ENCODE measurements at places on chromosomes 1 and 21.
A peak's percentile ranks its signal among the peaks of the same experiment; 100 is the strongest.

GRCh38 chr1:36199934-36200741, 24.1 kb upstream of the THRAP3 start:
- peak; percentile 20 for DNase-seq

- DNase-seq = no peak
Measured at GRCh38 chr1:61169634-61170033, 87.3 kb downstream of the NFIA start.

- peak; percentile 49 for DNase-seq
Measured at GRCh38 chr1:218886101-218886871, 287.4 kb upstream of the LYPLAL1 start.

DNA sequence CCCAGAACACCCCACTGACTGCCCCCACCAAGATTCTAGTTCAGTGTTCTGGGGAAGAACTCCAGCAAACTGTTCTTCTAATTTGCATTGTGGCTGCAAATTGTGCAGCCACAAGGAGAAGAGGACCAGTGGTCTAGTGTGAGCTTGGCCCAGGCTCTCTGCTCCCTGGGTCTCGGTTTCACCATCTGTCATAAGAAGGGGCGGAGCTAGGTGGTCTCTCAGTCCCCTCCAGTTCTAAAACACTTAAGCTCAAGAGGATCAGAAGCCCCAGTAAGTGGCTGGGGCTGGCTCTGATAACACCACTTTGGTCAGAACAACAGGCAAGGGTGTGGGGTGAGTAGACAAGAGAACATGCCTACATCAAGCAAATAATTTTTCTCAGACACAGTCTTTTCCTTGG, 99.9 kb downstream of the BEND5 start:
- DNase-seq = no peak

DNA sequence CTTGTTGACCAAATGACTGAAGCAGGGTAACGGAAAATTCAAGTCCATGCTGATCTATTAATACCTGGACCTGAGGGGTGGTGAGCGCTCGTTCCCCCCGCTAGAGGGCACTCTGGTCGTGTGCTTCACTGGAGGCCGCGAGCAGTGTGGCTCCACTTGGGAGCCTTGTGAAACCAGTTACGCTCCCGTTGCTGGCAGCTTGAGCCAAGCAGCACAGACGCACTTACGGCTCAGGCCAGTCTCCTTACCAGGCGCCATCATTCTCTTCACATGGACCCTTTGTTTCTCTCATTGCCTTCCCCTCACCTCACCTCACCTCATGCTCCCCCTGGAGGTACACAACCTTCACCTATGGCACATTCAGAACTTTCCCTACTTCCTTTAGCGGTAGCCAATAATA, 49.7 kb upstream of the TSPAN2 start:
- peak; percentile 77 for DNase-seq

- DNase-seq = no peak
Measured at GRCh38 chr1:169321539-169321938, 46.1 kb downstream of the NME7 start.

GRCh38 chr1:84611796-84612195, 37.6 kb upstream of the CTBS start:
- no peak for DNase-seq

DNA sequence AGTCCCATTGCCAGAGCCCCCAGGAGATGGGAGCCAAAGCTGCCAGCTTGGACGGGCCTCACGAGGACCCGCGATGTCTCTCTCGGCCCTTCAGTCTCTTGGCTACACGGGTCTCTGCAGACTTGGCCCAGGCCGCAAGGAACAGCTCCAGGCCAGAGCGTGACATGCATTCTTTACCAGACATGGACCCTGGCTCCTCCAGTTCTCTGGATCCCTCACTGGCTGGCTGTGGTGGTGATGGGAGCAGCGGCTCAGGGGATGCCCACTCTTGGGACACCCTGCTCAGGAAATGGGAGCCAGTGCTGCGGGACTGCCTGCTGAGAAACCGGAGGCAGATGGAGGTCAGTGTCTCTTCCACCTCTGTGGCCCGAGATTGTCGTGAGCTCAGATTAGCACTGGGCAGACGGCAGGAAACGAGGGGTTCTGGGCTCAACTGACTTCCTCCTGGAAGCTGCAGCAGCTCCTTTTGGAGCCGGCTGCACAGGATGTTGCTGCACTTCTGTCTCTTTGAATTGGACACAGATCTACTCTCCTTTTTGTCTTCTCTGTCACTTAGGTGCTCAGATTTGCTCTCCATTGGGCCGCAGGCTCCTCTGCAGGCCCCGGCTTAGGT, 68.0 kb downstream of the DISC1 start:
- no peak for DNase-seq

GRCh38 chr1:207672522-207673130, 27.7 kb downstream of the CR1L start:
- peak; percentile 64 for DNase-seq

GRCh38 chr1:100627054-100627716, 89.2 kb downstream of the GPR88 start:
- no peak for DNase-seq

GRCh38 chr1:192958871-192959270, 100.3 kb downstream of the UCHL5 start:
- no peak for DNase-seq

- no peak for DNase-seq
Measured at GRCh38 chr1:233168384-233168783, 127.1 kb downstream of the PCNX2 start.

DNA sequence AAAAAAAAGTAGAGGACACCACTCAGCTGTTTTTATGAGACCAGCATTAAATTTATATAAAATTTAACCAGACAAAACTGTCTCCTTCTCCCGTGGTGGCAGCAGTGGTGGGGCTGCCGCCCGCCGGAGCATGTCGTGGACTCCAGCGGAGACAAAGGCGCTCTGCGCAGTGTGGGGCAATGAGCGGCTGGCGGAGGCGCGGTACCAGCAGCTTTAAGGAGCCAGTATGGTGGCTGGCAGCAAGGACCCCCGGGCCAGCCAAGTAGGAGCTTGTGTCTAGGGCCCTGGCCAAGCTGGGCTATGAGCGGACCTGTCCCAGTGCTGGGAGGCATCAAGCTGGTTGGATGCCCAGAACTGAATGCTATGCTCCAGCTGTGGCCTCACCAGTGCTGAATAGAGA, 2102.9 kb downstream of the NCAM2 start:
- DNase-seq = no peak

GRCh38 chr1:101338714-101339430, 102.1 kb downstream of the S1PR1 start:
- no peak for DNase-seq

GRCh38 chr1:19305880-19306279, 6.1 kb downstream of the AKR7A2 start:
- no peak for DNase-seq

- no peak for DNase-seq
Measured at GRCh38 chr1:236052232-236052993, 12.5 kb downstream of the NID1 start.

DNA sequence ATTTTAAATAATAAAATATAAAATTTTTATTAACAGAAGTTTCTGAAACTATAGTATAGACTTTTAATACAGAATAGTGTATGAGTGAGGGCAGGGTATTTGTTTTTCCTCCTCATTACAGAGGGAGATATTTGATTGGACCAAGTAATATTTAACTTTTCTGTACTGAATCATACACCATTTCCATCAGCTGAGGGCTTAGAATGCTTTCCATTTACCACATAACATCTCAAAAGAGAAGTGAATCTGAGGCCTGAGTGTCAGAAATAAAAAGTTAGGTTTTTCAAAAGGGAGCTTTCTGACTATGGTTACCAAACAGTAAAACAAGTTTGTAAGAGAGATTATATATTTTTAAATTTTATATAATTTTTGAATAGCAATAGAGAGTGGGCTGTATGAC, 29.5 kb downstream of the TLCD4 start:
- no peak for DNase-seq

DNA sequence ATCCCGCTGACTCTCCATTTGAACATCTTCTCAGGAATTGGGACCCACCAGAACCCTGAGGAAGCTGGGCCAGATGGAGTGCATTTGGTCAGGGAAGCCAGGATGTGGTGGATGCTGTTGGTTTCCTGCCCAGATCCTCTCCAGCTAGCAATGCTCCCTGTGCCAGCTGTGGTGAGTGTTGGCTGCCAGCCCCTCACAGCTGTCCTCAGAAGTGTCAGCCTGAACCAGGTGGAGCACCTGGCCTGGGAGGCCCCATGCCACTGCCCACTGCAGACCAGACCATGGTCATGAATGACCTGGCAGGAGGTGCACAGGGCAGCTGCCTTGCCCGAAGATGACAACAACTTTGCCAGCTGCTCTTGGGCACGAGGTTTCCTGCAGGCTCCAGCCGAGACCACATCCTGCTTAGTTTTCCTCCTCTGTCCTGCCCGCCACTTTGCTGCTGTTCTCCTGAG, 54.4 kb downstream of the PRSS38 start:
- DNase-seq = no peak

DNA sequence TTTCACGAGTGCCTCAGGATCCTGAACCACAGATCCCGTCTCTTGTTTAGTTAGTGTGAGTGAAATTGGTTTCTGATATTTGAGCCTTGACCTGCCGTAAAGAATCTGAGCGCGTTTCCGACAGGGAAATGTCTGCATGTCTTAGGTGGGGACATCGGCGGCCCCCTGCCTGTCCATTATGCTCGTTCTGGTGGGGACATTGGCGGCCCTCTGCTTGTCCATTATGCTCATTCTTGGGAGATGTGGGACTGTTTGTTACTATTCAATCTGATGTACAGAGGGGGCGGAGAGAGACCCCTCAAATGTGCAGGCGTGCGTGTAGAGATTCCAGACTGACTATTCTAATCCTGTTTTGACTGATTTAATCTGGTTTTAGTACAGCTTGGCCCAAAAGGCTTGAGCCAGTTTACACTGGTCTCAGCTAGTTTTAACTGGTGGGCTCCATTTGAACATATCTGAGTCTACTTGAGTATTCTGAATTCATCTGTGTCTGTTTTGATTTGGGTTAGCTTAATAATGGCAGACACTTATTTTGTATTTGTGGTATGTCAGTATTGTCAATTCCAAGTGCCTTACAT, 6.6 kb upstream of the TINAGL1 start:
- DNase-seq = no peak

DNA sequence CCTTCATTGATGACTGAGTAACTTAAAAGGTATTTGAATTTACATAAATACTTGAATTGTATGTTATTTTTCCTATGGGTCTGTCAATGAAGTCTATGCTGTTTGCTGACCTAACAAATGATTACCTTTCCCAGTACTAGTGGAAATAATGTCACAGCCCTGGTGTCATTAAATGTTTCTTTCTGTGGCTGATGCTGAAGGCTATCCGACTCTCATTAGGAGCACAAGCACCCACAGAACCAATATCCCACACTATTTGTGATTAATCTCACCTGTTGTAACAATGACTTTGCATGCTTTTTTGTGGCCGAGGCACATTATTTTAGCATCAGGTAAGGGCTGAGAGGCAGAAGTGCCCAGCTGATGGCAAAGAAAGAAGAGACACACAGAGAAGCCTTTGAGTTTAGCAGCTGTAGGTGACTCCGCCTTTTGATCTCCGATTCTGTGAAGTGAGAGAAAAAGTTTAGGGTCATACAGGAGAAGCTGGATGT, 25.8 kb upstream of the TRIM45 start:
- DNase-seq = no peak

GRCh38 chr1:99648107-99648506, 2.2 kb downstream of the PALMD start:
- DNase-seq = no peak

DNA sequence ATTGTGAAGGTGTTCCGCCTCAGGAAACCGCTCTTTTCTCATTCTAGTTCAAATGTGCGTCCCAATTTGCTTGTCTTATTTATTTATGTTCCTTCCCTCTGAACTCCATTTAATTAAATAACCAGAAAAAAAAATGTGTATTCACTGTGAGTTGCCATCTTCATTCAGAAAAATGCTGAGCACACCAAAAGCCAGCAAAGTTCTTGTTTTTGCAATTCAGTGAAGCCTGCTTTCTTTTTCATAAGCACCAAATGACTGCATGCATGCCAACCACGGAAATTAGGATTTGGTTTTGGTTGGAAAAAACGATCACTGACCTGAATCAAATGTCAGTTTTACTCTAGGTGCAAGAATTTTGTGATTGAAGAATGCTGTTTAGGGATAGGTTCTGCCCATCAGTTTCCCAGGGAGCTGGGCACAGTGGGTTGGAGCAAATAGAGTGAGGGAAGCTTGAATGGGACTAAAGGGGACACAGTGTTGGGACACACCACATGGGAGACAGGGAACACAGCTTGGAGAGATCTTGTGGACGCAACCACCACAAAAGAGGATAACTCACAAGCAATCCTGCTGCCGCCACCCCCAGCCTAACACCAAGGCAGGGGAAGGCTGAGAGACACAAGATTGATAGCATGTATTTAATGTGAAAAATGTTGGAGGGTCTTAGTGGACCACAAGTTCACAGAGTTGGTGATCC, 183.4 kb upstream of the GALNT2 start:
- DNase-seq = no peak

DNA sequence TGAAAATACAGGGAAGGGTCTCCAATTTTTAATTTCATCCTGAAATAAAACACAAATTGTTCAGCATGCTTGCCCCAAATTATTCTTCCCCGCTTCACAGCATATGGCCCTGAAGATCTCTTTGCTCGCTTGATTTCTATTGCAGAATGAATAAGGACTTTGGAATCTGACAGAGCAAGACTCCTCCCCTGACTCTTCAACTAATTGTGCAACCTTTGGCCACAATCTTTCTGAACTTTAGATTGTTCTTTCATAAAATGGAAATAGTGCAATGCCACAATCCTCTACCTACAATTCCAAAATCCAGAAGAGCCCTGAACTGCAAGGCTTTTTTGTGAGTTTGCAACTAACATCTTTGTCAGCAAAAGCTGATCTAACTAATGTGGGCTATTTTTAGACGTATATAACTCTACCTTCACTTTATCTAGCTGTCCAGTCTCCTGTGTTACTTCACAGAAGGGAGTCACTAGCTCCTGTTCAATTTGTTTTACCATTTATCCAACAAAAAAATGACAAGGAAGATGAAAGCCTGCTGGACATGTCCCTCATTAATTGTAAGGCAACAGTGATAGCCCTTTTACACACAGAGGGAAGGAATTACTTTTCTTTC, 13.4 kb downstream of the RNASEL start:
- DNase-seq = no peak

- no peak for DNase-seq
Measured at GRCh38 chr1:173527151-173527826, 50.2 kb downstream of the PRDX6 start.

- DNase-seq = peak; percentile 31
Measured at GRCh38 chr1:233477359-233477758, 136.5 kb upstream of the KCNK1 start.

DNA sequence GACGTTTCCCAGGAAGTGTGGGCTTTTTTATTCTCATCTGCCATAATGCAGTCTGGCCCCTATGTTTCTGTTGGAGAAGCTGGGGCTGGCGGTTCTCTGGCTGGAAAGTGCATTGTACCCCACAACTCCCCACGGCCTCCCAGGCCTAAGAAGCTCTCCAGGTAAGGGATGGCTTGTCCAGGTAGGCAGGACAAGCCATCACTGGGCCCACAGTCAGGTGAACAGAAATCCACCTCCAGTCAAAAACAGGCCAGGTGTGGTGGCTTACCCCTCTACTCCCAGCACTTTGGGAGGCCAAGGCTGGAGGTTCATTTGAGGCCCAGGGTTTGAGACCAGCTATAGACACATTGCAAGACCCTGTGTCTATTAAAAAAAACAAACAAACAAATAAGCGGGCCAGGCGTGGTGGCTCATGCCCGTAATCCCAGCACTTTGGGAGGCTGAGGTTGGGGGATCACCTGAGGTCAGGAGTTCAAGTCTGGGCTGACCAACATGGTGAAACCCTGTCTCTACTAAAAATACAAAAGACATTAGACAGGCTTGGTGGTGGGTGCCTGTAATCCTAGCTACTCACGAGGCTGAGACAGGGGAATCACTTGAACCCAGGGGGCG, 3.1 kb upstream of the WNT9A start:
- DNase-seq = no peak
